Thoracic aorta (tissue), 2 donors: ENCODE measurements at places on chromosomes 11 and 22. TPM values are rescaled to one million over a fixed set of nuclear protein-coding genes. Genes with fewer than 3 reads are reported as not detected.
A peak's percentile ranks its signal among the peaks of the same experiment; 100 is the strongest.

The EXPH5 gene
- total RNA-seq, result 1.9 TPM

- H3K27ac ChIP-seq, result no peak overlapping the region
- H3K4me1 ChIP-seq, result peaks cover 7% of the 10 kb centered on the region
Observed at GRCh38 chr11:68673306-68673945, 10.9 kb upstream of the GAL start.

The CSKMT gene
- 1.5 TPM for total RNA-seq

- no peak for DNase-seq
- H3K4me1 ChIP-seq, result peaks cover 23% of the 10 kb centered on the region
- peak overlapping the region; percentile 95 for H3K4me3 ChIP-seq
- peaks cover 13% of the 10 kb centered on the region for H3K36me3 ChIP-seq
- H3K27me3 ChIP-seq, result no peaks in the 10 kb centered on the region
- peak overlapping the region; percentile 95 for H3K27ac ChIP-seq
Observed at GRCh38 chr11:117179048-117179999, 781 bp downstream of the SIDT2 start.

DNA sequence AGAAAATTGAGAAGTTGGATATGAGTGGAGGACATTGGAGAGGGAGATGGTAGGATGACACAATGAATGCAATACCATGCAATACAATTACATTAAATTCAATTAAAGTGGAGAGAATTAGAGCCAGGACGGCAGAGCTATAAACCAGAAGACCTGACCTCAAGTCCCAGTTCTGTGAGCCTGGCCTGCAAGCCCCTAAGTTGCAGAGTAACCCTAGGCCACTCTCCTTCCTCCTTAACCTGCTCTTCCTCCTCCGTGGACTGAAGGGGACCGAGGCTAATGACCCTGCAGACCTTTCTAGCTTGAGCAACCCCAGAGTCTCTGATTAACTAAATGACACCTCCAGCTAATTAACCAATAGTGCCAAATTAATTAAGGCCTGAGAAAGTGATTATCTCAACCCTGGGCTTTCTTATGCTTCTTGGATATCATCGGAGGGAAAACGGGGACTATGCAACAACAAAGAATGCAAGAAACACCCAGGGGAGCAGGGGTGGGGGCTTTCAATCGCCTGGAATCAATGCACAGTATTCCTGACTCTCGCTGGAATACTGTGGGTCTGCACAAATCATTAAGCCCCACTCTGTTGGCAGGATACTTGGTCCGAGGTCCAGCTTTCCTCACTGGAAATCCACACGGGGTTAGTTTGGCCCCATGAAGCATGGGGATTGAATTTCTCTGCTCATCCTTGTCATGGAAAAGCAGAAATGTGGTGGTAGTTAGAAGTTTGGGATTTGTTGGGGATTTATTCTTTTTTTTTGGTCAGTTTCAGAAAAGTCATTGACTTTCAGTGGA is 548.3 kb downstream of the MN1 start:
- no peak for DNase-seq
- H3K27ac ChIP-seq, result no peak overlapping the region
- H3K4me1 ChIP-seq, result no peaks in the 10 kb centered on the region
- no peak overlapping the region for H3K4me3 ChIP-seq

The OR51B4 gene
- total RNA-seq, result not detected

GRCh38 chr11:22371160-22371559 is 33.0 kb downstream of the SLC17A6 start:
- H3K36me3 ChIP-seq, result no peaks in the 10 kb centered on the region
- no peaks in the 10 kb centered on the region for H3K4me1 ChIP-seq

GRCh38 chr22:29480512-29481264 is 670 bp downstream of the NEFH start:
- no peaks in the 10 kb centered on the region for H3K36me3 ChIP-seq
- peaks cover 5% of the 10 kb centered on the region for H3K27me3 ChIP-seq
- no peak for DNase-seq
- H3K4me3 ChIP-seq, result peak overlapping the region; percentile 54

DNA sequence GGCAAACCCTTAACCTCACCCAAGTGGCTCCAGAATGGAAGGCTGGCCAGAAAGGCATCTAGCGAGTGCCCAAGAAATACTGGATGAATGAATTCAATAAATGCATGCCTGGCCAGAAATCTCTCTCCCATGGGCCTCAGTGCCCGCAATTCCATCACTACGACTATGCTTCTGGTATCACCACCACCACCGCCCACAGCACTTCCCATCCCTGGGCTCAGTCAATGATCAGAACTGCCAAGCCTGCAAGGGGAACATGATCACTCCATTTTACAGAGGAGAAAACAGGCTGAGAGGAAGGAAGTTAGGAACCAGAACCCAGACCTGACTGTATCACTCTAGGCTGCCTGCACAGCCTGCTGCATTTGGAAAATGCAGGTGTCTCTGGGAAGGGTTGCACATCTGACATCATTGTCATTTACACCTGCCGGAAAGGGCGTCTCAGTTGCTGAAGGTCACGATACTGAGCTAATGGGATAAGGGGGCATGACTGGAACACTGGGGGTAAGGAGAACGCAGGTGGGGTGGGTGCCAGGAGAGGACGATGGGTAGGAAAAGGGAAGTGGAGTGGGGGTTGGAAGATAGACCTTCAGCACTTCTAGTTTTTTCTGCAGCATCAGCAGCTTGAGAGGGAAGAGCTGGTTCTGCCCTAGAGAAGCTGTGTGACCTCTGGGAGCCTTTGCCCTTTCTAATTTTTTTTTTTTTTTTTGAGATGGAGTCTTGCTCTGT is 3.2 kb downstream of the GPR152 start:
- H3K27me3 ChIP-seq, result no peaks in the 10 kb centered on the region
- H3K4me3 ChIP-seq, result no peak overlapping the region
- H3K27ac ChIP-seq, result no peak overlapping the region
- H3K4me1 ChIP-seq, result peaks cover 7% of the 10 kb centered on the region
- no peaks in the 10 kb centered on the region for H3K36me3 ChIP-seq

GRCh38 chr22:20565079-20565734 is 57.8 kb downstream of the MED15 start:
- H3K36me3 ChIP-seq, result peaks cover 38% of the 10 kb centered on the region
- no peak for DNase-seq
- no peak overlapping the region for H3K27ac ChIP-seq
- H3K4me1 ChIP-seq, result peaks cover 16% of the 10 kb centered on the region

The EXT2 gene
- 64.4 TPM for total RNA-seq

DNA sequence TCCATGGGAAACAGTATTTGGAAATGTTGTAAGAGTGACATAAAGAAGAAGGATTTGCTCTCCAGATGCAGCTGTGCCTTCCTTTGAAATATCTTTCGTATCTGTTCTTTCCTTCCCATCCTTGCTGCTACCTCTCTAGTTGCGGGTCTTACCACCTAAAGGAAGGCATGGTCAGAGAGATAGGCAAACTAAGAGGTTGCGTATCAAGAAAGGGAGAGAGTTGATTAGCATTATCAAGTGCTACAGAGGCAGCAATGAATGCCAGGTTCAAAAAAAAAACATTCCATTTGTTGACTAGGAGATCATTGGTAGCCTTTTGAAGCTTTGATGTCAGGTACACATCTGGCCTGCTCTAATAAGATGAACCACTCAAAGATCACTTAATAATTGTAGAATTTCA is 4.6 kb downstream of the GTPBP1 start:
- no peak overlapping the region for H3K4me3 ChIP-seq
- no peak for DNase-seq
- no peak overlapping the region for H3K27ac ChIP-seq
- peaks cover 4% of the 10 kb centered on the region for H3K36me3 ChIP-seq
- no peaks in the 10 kb centered on the region for H3K27me3 ChIP-seq

DNA sequence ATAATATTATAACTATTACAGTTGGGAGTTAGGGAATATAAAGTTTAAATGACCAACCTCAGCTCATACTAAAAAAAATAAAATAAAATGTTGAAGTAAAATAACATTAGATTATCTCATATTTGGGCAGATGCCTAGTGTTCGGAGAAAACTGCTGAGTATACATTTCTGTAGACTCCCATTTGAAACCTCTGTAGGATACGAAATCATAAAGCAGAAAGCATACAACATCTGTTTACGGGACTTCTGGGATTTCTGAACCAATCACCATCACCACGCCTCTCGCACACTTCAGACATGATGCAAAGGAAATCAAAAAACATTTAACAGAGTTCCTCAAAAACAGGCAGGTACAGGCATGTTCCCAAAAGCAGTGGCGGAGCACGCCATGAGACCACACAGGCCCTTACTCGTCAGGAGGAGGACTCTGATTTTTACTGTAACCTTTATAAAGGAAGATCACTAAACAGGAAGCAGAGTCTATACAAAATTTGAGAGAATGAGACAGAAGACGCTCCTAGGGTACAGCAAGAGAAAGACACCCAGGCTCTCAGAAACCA is 8.6 kb downstream of the ZNF195 start:
- no peak for DNase-seq
- H3K27ac ChIP-seq, result no peak overlapping the region
- no peak overlapping the region for H3K4me3 ChIP-seq
- no peaks in the 10 kb centered on the region for H3K27me3 ChIP-seq
- peaks cover 27% of the 10 kb centered on the region for H3K36me3 ChIP-seq

GRCh38 chr11:19980957-19981669 is 179.2 kb downstream of the DBX1 start:
- no peaks in the 10 kb centered on the region for H3K27me3 ChIP-seq
- H3K27ac ChIP-seq, result peak overlapping the region; percentile 66
- H3K4me3 ChIP-seq, result peak overlapping the region; percentile 12
- H3K36me3 ChIP-seq, result peaks cover 13% of the 10 kb centered on the region
- peaks cover 81% of the 10 kb centered on the region for H3K4me1 ChIP-seq
- no peak for DNase-seq
